ENCODE measurements at places on chromosomes 7 and 10.
A peak's percentile ranks its signal among the peaks of the same experiment; 100 is the strongest.

DNA sequence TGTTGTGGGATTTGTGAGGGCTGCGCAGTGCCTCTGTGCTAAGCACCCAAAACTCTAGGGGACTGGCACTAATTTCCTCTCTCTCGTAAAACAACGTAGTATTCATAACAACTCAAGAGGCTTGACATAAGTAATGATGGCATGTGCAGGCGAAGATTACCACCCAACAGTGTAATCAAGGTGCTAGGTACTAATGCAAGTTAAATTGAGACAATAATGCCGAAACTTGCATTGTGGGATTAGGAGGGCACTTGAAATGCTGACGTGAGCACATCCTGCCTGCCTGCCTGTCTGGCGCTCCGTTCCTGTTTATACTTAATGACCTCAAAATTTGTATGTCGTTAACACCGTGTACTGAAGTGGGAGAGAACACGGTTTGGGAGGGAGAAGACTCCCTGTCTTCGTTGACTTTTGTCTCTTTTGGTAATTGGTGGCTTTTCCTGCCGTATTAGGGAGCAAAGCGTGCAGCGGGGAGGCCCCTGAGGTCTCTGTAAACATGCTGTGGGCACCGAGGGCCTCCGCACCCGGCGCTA lies 139.0 kb downstream of the MGMT start:
- DNase-seq = no peak

- no peak for DNase-seq
Measured at GRCh38 chr10:71757399-71757922, 15.9 kb downstream of the VSIR start.

- no peak for DNase-seq
Measured at GRCh38 chr10:31069411-31069810, 37.7 kb upstream of the ZNF438 start.

DNA sequence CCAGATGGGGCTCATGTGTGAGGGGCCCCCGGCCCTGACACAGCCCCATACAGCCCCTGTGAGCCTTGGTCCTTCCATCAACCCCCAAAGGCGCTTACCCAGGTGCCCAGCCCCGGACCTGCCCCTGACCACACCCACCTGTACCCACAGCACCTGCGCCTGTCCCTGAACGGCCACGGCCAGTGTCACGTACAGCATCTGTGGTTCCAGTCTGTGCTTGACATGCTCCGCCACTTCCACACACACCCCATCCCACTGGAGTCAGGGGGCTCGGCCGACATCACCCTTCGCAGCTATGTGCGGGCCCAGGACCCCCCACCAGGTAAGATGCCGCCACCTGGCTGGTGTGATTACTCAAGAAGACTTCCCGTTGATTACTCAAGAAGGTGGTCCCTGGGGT lies 33.5 kb downstream of the SH2B2 start:
- DNase-seq = no peak

- no peak for DNase-seq
Measured at GRCh38 chr10:10846504-10846900, 171.2 kb upstream of the CELF2 start.

DNA sequence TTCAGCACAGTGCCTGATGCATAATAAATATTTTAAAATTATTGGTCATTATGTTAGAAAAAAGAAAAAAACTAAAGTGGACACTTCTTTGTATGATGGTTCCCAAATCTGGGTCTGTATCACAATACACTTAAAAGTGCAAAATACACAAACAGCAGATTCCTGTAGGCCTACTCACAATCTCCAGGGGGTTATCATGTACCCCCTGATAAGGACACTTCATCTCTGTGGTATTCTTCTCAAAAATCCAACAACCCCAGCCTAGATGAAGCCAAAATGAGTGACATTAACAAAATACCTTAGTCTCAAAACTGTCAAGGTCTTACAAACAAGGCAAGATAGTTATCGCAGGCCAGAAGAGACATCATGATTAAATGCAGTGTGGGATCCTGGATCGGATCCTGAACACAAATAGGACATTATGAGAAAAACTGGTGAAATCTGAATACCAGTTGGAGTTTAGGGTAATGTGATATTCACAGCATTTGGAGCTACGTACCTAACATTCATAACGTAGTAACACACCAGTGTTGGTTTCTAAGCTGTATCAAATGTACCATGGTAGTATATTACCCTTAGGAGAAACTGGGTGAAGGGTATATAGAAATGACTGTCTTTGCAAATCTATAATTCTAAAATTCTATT lies 45.2 kb downstream of the NSUN6 start:
- no peak for DNase-seq

GRCh38 chr7:99762680-99763327 lies 21.2 kb downstream of the CYP3A4 start:
- DNase-seq = no peak

GRCh38 chr10:14583252-14583651 lies 191.4 kb downstream of the FAM107B start:
- DNase-seq = peak; percentile 62

DNA sequence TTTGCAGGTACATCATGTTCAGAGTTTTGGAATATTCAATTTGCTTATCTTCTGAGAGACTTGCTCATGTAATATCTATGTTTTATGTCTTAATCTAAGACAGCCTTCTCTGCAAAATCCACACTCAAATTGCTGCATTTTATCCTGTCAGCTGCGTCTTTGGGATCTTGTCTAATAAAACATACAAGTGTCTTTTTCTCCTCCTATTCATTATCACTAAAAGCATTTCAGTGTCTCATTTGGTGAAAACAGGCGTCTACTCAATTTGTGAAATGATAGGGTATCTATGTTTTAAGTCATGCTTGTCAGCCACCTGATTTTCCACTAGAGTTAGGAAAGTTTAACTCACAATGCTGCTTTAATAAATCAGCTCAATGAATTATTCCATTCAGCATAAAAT lies 112.7 kb upstream of the LRRTM3 start:
- no peak for DNase-seq

GRCh38 chr7:42236266-42236975 lies 588 bp downstream of the GLI3 start:
- DNase-seq = no peak

GRCh38 chr7:87354749-87355148 lies 9.3 kb downstream of the CROT start:
- no peak for DNase-seq

- DNase-seq = no peak
Measured at GRCh38 chr7:81447351-81447952, 322.4 kb downstream of the HGF start.

GRCh38 chr7:152341039-152341913 lies 94.5 kb downstream of the KMT2C start:
- DNase-seq = no peak

- DNase-seq = no peak
Measured at GRCh38 chr7:53383131-53383530, 347.7 kb downstream of the POM121L12 start.

DNA sequence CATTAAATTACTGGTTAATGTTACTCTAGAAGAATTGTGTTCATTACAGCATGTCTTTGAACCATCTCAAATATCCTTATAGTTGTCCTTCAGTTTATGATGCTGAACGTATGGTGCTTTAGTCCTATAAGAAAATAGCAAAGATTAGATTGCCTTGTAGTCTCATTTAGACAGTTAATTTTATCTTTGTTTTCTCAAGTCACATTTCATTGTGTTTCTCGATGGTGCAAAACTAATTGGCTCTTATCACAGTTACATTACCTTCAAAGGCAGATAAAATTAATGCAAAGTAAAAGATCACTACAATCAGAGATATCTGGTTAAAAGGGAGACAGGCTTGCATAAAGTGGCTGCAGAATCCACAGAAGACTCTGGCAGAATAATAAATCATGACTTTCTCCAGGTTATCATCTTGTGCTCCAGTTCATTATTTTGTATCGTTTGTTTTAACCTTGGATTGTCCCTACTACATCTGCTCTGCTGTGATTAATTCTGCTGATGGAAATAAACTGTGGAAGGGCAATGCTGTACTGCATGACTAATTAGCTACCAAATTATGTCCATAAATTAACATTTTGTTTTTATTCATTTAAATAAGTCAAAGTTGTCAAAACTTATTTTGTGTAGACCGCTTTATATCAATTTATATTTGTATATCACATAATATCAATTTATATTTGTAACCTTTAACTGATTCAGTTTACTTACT lies 24.2 kb downstream of the PRPS1L1 start:
- DNase-seq = no peak

DNA sequence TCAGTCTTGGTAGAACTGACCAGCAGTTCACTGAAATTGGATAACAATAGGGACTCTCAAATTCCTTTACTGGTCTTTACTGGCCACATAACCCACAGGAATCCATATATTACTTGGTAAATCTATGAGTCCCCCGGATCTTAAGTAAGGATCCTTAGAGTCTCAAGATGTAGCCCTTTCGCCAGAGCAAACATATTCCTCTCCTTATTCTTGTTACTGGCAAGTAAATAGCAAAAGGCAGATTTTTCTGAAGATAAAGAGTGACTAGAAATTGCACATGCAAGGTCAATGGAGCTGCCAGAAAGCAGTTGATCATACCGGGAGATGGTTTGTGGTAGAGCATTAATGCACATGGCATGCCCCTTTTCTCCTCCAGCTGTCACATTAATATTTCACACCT lies 283.0 kb downstream of the HDAC9 start:
- no peak for DNase-seq
